ENCODE measurements at places on chromosomes 4 and X.
A peak's percentile ranks its signal among the peaks of the same experiment; 100 is the strongest.

DNA sequence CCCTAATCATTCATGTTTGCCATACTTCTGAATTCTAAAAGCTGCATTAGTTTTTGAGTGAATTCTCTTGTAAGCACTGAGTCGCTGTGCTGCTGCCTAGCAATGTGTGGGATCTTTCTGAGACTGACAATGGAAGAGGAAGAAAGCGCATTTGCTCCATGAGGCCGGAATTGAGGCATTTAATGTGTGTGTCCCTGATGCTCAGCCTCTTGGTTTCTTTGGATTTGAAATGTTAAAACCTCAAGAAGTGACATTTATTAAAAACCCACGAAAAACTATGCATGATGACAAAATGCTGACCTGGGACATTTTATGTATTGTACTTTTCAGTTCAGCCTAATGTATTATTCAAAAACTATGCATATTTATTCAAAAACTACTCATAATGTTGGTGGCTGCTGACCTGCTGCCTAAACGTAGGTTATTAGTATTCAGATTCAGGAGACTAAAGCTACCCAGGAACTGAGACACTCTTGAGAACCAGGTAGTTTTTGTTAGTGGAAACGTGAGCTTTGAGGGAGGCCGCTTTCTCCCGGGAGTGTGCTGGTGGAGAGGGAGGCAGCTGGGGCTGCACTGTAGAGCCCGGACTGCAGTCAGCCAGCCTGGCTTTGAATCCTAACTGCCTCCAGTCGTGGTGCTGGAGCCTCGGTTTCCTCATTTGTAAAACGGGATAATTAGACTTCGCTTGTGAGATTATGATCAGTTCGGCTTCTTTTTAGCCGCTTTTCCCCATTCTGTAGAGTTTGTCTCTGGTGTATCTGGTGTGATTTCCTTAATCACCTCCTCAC, 11.3 kb downstream of the RGS12 start:
- no peak for DNase-seq

DNA sequence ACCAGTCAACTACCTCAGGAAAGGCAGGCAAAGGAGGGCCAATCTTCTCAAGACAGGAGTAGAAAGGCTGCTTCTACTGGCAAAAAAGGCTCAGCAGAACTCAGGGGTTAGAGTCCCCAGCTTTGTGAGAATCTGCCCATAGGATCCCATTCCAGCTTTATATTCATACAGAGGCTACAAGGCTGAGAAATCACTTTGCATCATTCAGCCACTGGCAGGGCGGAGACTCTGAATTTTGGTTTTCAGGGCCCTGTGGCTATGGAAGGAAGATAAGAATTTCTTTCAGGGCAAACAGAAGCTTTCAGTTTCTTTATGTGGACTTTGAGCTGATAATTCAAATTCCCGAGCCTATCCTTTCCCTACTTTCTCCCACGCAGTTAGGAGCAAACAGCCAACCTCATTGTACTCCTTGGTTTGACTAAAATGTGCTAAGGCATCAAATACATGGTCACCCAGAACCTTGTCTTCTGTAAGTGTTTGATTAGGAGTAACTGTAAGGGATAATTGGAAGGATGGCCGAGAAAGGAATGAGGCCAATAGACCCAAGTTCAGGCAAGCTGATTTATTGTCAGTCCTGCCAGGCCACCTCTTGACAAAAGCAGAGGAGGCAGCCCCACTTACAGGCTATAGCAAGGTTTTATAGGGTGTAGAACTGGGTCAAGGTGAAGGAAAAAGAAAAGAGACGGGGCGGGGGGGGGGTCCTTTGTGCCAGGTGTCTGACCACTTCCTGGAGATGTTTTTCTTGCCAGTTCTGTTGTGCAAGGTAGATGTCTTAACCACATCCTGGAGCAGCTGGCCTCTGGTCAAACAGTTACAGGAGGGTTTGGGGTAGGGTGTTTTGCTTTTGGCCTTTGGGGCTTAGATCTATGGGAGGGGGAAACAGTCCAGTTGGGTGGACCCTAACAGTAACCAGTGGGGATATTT, 165.3 kb upstream of the PPP1R2C start:
- no peak for DNase-seq

GRCh38 chr4:83109480-83110222, 4.9 kb downstream of the PLAC8 start:
- DNase-seq = peak; percentile 20

- no peak for DNase-seq
Observed at GRCh38 chr4:41568363-41568762, 30.4 kb downstream of the LIMCH1 start.

GRCh38 chrX:130771648-130772047, 131.4 kb downstream of the ENOX2 start:
- no peak for DNase-seq

GRCh38 chr4:121932212-121932974, 19.5 kb downstream of the TRPC3 start:
- DNase-seq = no peak

- no peak for DNase-seq
Observed at GRCh38 chr4:10321931-10322330, 135.3 kb downstream of the ZNF518B start.

DNA sequence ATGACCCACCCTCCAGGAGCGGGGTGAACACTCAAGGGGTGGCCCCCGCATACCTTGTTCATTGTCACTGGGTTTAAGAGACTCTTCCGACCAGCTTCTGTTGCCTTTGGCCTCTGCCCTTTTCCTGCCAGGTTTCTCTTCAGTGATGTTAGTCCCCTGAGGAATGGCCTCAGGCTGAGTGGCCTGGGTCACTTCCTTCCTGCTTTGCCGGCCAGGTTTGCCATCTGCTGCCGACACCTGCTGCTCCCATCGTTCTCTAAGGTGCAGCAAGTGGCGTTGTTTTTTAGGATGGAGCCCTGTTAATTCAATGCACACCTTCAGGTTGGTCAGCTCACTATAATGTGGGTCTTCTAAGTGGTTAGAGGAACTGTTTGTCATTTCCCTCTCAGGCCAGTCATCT, 34.2 kb downstream of the BCOR start:
- DNase-seq = no peak

DNA sequence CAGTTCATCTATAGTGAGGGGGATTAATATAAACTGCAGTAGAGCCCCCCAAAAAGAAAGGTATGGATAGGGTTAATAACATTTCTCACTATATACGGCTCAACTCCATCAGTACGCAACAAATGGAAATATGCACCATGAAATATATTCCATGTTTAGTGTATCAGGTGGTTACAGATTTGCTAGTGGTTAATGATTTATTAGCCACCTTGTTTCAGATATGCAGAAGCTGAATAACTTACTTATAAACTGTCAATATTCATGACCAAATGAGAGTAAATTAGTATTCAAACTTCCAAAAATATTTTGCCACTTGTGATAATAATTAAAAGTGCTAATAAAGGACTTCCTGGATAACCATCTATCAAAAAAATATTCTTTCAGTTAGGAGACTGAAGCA, 14.8 kb downstream of the AMTN start:
- no peak for DNase-seq

- peak; percentile 70 for DNase-seq
Observed at GRCh38 chr4:124414276-124415040, 298.1 kb downstream of the ANKRD50 start.

DNA sequence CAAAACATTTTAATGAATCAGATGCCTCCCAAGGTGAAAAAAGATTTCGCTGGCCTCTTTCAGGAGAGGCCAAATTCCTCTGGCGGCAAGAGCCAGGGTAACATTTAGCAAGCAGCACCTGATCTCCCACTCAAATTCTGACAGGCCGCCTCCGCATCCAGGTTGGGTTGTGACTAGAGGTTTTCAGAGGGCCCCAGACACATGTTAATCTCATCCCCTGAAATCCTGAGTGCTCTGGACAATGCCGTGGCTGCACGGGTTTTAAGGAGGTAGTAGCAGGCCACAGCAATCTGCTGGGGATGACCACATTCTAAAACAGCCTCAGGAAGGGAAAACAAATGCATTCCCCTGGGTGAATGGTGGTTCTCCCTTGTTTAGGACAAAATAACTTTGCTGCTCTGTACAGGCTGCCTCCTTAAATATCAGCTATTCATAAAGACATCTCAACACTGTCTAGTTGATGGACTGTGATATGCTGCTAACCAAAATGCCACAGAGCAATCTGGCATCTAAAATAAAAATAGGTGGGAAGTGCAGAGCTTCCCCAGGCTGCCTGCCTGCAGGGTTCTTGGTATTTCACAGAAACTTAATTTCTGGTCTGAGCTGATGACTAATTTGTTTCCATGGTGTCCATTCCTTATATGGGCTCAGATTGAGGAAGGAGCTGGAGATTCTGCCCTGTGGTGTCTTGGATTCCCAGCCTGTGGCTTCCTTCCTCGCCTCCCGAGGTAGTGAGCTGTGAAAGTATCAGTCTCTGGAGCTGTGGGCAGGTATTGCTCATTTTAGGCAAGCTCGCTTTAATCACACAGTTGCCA, 202.0 kb downstream of the DCLK2 start:
- peak; percentile 94 for DNase-seq

DNA sequence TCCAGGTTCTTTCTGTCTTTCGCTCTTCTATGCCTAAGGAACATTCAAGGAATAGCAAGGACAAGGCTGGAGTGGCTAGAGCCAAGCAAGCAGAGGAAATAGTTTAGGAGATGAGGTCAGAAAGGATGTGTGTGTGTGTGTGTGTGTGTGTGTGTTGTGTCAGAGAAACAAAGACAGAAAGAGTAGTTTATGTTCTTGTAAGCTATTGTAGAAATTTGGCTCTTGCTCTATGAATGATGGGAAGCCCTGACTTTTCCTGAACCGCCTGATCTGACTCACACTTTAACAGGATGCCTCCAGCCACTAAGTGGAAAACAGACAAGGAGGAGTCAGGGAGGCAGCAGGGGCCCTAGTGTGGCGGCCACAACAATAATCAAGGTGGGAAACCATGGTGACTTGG, 39.7 kb downstream of the LGI2 start:
- peak; percentile 63 for DNase-seq

- DNase-seq = no peak
Observed at GRCh38 chrX:124433186-124433585, 86.8 kb downstream of the SH2D1A start.

DNA sequence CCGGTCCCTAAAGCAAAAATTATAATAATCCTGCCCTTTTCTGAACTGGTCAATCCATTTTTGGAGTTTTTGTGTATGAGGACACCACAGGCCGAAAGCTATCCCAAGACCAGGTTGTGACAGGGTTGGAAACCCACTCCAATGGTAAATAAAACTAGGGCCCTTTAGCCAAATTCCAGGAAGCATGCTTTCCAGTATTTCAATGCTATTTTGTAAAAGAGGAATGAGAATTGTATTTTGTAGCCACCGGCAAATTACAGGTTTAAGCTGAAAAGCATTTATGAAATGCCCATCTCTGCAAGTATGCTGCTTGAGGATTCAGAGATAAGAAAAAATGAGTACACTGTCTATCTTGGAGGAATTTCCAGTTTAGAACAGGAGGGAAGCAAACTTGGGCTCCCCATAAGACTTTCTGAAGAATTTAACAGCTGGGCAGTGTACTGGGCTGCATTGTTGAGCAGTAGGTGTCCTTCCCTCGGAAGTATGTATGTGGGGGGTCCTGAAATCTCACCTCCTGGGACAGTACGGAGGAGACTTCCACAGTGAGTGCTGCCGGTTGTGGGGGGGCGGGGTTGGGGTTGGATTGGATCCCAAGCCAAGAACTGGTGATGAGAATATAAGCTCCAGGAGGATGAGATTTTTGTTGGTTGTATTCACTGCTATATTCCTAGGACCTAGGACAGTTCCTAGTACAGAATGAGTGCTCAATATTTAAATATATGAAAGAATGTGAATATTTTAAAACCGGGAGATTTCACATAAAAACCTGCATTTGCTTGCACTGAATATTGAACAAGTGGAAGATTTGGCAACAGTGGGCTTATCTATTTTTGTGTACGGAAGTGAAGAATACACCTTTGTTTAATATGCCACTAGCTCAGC, 26.8 kb downstream of the OCIAD2 start:
- DNase-seq = no peak

DNA sequence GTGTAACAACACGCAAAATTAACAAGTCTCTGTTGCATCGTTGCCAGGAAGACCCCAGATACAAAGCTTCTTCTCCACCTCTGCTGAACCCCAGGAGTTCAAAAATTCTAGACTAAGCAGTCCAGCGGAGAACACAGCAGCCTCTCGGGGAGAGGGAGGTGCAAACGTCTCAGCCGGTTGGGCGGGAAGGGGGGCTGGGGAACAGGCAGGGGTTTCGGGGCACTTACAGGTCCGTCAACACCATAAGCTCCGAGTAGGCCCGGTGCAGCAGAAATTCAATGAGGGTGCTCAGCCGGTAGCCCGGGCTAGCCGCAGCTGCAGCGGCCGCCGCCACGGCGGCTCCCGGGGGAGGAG, 394 bp downstream of the MED14 start:
- peak; percentile 22 for DNase-seq

GRCh38 chrX:8679550-8679949, 52.4 kb downstream of the ANOS1 start:
- DNase-seq = no peak

- no peak for DNase-seq
Observed at GRCh38 chrX:53599781-53600396, 86.6 kb downstream of the HUWE1 start.

DNA sequence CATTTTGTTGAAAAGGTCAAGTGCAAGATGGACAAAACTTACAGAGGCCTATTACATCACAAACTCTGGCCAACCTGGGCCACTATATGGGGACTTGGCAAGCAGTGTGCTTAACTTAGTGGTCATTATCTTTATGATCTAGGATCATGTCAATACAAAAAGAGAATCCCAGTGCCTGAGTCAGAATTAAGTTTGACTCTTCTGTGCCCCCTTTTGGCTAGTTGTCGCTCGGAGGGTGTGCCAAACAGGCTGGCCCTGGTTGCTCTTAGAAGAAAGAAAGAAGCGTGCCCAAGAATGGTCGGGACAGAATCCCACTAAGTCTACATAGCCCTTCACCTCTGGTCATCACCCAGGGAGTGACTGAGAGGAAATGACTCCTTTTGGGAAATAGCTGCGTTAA, 100.1 kb downstream of the EIF4E start:
- DNase-seq = peak; percentile 12

GRCh38 chrX:154515090-154515965, 704 bp downstream of the FAM3A start:
- no peak for DNase-seq

GRCh38 chr4:1447676-1448588, 41.7 kb upstream of the NKX1-1 start:
- no peak for DNase-seq

GRCh38 chr4:113623274-113623894, 138.2 kb downstream of the CAMK2D start:
- DNase-seq = no peak

GRCh38 chrX:103651151-103651773, 22.5 kb downstream of the TCEAL1 start:
- DNase-seq = no peak

- DNase-seq = peak; percentile 15
Observed at GRCh38 chrX:12360986-12361598, 222.8 kb downstream of the FRMPD4 start.

DNA sequence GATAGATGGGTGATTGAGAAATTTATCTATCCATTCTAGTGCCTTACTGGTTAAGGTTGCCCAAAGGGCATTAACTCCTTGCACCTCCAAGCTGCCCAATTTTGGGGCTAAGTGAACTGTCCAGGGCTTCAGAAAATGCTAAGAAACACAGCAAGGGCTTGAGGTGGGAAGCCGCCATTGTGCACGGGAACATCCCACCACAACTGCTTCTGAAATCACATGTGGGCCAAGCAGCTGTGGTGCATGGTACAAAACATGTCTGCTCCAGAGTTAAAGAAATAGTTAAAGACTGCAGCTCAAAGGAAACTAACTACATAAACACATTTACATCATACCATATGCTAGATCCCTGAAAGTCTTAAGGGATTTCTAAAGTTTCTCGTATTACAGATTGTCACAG, 144.3 kb upstream of the NDST3 start:
- DNase-seq = no peak

Data from astrocyte of the spinal cord (primary cell).